ENCODE measurements at places on chromosomes 2 and 18.

DNA sequence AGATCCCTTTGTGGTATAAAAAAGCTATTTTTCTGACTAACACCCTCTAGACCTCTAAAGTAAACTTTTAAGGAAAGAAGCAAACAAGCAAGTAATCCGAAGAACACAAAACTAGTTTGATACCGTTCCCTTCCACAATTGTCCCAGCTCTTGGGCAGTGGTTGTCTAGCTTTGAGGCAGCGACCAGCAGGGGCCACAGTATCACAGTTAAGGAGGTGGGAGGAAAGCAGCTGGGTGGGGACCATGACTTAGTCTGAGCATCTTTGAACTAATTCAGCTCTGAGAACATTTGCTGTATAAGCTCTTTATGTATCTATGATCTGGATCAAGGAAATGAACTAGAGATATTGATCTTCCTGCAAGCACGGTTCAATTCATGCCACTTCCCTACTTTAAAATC lies 51.0 kb downstream of the SF3B1 start:
- DNase-seq, result no peak

- DNase-seq, result no peak
These were observed 5.0 kb upstream of the GBX2 start for GRCh38 chr2:236173036-236173728.

DNA sequence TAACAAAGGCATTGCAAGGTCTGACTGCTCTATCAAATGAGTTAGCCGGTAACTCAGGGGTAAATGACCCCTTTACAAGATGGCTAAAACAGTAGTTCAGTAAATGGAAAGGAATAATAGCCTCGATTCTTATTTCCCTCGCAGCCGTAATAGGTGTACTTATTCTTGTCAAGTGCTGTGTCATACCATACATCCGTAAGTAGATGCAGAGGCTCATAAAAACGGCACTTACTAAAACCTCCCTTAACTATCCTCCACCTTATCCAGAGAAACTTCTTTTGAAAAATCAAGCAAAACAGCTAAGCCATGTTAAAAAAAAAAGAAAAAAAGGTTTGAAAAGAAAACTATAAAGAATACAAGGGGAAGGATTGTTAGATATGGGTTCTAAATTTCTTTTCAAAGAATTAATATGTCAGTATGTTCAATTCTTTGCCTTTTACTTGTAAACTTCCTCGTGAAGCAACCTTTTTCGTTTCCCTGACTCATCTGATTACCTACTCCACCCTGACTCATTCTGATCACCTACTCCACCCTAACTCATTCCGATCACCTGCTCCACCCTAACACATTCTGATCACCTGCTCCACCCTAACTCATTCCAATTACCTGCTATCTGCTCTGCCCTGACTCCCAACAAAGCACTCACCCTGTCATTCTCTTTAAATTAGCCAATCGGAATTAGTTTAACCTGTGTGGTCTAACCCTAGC lies 127.5 kb downstream of the SPAG16 start:
- no peak for DNase-seq

DNA sequence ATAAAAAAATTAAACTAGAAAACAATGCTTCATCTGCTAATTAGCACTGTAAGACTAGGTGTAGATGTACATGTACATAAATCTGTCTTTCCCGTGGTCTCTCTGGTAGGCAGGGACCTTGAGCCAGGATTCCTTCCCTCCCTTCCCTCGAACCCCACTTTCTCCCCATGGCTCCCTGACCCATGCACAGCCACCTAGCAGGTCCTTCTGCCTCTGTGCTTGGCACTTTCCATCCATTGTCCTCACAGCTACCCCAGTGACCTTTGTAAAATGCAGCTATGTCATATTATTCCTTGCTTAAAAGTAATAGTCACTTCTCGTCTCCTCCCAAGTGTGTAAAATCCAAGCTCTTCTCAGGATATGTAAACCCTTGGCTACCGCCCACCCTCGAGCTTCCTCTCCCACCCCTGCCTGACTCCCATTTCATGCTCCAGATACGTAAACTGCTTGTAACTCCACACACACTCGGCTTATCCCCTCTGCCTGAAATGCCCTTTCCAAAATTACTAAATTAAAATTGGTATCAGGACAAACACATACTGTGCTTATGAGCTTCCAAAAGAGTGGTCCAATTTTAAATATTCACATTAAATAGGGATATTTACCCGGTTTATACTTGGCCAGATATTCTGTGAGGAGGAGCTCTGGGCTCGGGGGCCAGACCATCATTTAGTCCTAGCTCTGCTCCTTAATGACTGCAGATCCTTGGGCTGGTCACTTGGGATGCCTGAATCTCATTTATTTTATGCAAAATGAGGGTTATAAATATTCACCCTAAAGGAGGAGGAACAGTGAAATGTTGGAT lies 54.0 kb upstream of the RALBP1 start:
- no peak for DNase-seq

GRCh38 chr2:57177176-57177575 lies 869.4 kb upstream of the VRK2 start:
- DNase-seq, result no peak

- DNase-seq, result no peak
These were observed 335.6 kb downstream of the PIK3C3 start for GRCh38 chr18:42290318-42291307.

DNA sequence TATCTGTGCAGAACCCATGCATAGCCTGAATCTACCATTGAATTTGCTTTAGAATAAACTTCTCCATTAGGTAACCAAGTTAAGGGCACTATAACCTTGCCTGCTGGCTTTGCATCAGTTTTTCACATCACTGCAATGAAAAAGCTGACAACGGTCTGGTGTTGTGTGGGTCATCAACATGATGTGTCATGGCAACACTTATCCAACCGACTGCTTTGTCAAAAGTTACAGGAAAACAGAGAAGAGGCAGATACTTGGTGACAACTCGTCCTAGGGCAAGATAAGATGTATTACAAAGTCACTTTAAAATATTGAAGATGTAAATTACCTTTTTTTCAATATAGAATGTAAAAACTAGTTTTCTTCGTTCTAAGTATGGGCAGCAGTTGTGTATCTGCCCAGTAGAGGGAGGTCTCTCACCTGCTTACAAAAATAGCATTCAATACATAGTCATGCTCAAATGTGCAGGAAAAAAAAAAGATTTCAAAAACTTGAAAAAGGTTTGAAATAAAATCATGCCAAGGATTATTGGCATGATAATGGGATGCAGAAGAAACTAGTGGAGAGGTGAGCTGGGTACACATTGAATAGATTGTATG lies 96.3 kb downstream of the EVA1A start:
- no peak for DNase-seq

GRCh38 chr2:85716346-85716914 lies 22.3 kb downstream of the GNLY start:
- DNase-seq, result no peak

DNA sequence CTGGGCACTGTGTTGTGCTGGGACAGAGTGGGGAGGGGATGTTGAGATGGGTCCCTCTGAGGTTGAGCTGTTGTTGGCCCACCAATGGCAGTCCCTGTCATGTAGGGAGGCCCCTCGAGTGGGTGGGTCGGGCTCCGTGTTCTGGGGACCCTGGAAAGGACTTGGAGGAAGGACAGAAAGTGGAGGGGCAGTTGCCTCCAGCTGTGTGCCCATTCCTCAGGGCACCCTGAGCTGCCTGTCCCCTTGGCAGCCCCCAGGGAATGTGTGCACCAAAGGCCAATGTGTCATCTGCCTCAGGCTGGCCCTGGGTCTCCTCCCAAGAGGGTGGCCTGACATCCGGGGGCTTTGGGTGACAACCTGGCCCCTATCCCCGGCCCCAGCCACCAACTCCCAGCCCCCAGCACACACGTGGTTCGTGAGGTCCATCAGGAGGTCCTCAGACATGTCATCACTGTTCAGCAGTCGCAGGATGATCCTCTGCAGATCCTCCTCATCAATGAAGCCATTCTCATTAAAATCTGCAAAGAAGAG lies 57.7 kb downstream of the CIB4 start:
- DNase-seq, result no peak
